ENCODE measurements at places on chromosomes 11 and 22.

DNA sequence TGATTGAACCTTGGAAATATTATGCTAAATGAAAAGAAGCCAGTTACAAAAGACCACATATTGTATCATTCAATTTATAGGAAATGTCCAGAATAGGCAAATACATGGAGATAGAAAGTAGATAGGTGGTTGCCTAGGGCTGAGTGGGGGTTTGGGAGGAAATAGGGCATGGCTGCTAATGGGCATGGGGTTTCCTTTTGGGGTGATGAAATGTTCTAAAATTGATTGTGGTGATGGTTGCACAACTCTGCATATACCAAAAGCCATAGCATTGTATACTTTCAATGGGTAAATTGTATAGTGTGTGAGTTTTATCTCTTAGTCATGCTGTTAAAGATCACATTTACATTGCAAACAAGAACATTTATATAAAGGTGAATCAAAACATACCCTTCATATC is 48.7 kb downstream of the LDLRAD3 start:
- no peak for DNase-seq

- no peak for DNase-seq
Observed at GRCh38 chr11:22331771-22332170, 6.4 kb upstream of the SLC17A6 start.

DNA sequence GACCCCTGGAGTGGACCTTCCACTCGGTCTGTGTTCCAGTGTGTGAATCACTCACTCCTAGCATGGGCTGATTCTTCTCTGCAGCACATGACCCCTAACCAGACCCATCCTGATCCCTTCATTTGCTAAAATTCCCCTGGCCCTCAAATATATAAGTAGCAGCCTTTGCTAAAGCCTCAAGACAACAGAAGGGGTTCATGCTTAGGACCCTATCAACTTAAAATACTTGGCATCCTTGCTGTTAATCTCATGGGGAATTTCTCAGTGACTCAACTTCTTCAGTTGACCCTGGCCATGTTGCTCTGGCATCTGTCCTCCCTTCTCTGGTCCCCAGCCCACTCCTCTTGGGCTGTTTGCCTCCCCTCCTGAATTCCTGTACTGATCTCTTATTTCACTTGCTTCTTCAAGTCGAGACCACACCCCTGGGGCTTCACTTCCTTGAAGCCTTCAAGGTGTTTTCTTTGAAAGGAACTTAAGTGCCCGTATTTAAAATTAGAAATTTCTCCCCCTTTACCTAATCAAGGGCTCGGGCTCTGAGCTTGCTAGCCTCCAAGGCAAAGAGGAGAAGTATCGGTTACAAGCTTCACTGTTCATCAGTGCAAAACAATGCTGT is 23.6 kb downstream of the NNMT start:
- no peak for DNase-seq

DNA sequence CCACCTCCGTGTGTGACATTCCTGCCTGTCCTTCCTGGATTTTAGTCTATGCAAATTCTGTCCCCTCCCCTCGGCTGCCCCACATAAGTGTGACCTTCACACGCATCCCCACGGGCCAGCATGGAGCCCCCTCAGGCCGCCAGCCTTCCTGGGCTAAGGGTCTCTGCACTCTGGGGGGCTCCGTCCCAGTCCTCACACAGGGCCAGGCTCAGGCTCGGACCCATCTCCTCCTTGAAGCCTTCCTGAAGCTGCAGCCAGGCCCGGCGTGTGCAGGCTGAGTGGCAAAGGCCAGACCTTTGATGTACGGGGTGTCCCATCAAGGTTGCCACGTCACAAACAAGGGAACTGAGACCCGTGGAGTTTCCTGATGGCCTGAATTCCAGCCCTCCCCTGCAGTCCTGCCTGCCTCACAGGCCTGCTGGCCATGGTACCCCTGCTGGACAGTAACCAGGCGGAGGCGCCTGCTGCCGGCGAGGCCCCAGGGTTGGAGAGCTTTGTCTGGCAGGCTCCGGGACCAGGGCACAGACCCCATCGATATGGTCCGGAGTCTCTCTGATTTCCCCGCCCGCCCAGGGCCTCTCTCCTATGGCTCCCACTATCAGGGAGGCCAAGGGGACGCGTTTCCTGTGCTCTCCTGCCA is 791.7 kb downstream of the BRD1 start:
- DNase-seq, result no peak

- DNase-seq, result no peak
Observed at GRCh38 chr11:14413307-14414069, 54.5 kb upstream of the RRAS2 start.

DNA sequence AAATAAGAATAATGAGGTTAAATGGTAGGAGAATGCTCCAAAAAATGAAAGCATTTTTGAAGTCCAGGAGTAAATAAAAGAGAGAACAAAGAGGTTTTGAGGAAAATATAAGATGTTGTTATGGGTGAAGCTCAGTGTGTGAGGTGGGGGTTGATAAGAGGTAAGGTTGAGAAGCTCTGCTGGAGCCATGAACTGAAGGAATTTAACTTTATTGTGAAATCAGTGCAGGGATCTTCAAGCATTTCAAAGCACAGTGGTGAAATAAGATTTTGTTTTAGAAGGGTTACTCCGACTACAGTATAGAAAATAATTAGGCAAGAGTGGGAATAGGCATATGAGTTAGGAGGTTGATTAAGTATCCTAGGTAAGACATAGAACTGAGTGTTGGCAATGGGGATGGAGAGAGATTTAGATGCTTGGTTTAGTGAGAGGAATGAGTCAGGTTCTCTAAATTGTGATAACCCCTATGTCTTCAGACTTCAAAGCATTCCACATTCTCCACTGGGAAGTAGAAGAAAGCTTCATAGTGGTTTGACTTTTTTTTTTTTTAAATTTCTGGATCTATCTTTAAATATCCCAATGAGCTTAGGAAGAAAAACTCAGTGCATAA is 403.2 kb downstream of the AASDHPPT start:
- DNase-seq, result no peak

DNA sequence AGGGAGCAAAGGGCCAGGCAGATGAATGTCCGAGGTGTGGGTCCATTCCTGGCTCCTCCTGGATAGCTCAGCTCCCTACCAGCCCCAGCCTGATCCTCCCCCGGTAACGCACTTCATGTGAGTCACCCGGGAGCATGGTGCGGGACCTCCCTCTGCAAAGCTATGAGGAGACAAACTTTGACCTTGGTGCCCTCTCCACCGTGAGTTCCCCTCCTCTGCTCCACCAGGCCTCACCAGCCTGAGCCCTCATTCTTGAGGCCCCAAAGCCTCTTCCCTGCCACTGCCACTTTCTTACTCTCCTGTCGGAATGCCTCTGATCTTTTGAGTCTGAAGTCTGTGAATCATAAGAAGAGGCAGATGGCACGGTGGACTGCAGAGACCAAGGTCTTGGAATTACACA is 37.4 kb upstream of the CD82 start:
- no peak for DNase-seq

DNA sequence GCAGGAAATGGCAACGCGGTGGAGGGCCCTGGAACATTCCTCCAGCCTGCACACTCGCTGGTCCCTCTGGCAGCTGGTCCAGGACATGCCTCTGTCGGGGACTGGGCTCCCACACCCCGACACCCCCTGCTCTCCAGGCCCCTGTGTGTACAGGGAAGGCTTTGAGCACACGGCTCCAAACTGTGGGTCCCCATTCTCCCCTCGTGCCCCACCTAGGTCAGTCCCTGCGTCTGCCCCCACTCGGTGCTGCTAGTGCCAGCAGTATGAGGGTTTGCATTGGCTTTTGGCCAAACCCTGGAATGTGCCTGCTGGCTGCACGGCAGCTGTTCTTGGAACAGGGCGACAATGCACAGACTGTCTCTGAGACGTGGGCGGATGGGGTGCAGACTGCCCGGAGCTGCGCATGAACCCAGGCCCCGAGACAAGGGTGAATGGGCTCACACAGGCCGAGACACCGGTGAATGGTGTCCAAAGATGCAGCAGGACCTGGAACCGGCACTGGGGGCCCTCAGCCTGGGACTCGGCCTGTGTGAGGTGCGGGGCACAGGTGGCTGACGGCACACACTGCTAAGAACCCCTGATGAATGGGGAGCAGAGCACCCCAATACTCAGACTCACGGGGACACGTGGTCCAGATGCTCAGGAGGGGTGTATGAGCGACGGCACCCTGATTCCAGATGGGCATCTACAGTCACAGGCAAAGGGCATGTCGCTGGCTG is 7.5 kb upstream of the SYT8 start:
- no peak for DNase-seq

DNA sequence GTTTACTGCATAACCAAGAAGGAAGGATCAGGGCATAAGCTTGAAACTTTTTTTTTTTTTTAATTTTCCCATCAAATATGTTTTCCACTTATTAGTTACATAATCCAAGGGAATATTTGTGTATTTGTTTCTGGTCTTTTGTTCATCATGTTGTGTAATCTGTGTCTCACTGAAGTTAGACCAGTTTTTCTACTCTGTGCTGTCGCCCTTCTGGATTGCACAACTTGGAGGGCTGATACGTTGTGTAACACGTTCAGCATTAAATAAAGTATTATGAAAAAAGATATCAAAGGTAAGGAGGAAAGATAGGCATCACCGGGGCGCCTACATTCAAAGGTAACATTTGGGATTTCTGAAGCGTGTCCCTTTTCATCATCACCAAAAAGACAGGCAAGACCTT is 3.3 kb upstream of the E2F8 start:
- DNase-seq, result no peak

- no peak for DNase-seq
Observed at GRCh38 chr22:44207981-44208317, 27.2 kb downstream of the PARVG start.

GRCh38 chr11:75689863-75690609 is 21.2 kb upstream of the MAP6 start:
- no peak for DNase-seq

- peak; percentile 71 for DNase-seq
Observed at GRCh38 chr11:34234086-34234740, 123.6 kb downstream of the ABTB2 start.

GRCh38 chr22:42747701-42748513 is 27.2 kb upstream of the A4GALT start:
- no peak for DNase-seq

GRCh38 chr22:31970490-31971444 is 26.4 kb downstream of the YWHAH start:
- DNase-seq, result peak; percentile 83

Data from effector CD4-positive, alpha-beta T cell (primary cell).